Activated CD4-positive, alpha-beta T cell treated with anti-CD3 and anti-CD28 coated beads for 48 hours (primary cell): ENCODE measurements at places on chromosomes 5 and 9.

DNA sequence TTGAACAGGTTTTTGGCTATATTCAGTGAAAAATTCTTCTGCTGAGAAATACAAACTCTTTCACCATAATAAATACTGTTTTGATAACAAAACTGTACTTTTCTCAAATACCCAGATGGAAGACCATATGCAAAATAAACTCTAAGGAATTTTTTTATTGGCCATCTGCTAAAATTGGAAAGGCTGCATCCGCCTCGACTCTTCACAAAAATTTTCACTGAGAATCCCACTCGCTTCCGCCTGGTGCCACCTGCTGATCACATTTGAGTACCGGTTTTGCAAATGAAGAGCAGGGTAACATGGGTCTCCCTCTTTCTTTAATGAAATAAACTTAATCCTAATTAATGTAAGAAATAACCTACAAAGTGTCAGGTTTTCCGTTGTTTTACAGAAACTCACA is 76.4 kb downstream of the TTLL11 start:
- no peak for DNase-seq

DNA sequence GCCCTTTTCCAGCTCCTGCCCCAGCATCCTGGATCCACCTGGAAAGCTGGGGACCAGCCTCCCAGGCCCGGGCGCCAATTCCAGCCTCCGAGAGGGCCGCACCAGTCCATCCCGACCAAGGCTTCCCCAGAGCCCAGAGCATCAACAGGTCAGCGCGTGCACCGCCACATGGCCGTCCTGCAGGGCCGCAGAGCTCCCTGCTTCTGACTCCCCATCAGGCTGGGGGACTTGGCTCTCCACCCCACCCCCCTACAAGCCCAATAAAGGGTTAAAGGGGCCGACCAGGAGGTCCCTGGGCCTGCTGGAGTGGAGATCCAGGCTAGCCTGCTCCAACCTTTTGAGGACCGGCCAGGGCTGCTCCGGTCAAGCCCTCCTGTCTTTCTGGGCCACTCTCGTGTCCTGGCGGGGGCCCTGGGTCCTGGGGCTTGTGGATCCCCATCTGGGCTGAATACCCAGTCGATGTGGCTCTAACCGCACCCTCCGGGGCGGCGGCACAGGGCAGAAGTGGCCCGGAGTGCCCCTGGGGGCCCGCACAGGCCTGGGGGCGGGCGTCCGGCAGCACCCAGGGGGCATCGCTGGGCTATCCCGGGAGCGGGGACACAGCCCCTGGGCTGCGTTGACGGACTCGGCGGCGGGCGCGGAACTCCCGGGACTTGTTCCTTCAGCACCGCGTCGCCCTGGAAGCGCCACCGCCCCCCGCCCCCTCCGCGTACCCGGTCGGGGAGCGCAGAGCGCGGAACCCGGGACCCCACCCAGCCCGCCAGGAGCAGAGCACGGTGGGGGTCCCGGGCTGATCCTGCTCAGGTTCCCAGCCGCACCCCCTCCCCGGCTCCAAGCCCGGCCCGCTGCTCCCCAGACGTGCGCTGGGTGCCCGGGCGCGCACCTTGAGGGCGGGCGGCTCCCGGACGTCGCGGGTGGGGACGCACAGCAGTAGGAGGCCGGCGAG is 590 bp downstream of the ENTPD2 start:
- DNase-seq, result no peak

- no peak for DNase-seq
Observed at GRCh38 chr5:170739446-170739845, 44.1 kb upstream of the GABRP start.

GRCh38 chr5:38806775-38807258 is 39.0 kb upstream of the OSMR start:
- peak; percentile 50 for DNase-seq

DNA sequence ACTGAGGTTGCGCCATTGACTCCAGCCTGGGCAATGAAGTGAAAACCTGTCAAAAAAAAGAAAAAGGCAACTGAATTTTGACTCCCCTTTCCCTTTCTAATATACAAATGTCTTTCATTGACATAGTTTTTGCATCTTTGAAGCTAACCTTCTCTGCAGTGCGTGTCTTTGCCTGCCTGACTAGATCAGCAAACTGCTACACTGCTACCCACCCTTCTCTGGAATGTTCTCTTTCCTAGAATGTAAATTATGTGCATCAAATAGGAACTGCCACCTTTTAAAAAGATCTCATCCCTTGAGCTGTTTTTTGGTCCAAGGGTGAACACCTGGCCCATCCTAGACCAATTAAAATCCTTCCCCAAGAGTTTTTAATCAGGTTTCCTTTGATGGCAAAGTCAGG is 127.6 kb downstream of the SLC28A3 start:
- no peak for DNase-seq

DNA sequence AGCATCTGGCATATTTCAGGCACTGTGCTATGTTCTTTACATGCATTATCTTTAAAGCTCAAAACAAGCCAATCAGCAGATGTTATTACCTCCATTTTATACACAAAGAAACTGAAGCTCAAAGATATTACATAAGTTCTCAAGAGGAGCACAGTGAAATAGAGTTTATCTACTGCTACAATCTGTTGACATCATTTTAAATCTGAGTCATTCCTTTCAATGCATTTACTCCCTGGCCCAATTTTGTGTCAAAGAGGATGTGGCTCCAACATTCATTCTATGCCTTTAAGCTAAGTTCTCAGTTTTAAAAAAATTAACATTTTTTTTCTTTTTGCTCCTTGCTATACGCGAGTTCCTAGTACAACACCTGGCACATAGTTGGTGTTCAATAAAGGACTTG is 486.3 kb upstream of the ZNF462 start:
- DNase-seq, result no peak

- no peak for DNase-seq
Observed at GRCh38 chr5:1415626-1416360, 29.4 kb downstream of the SLC6A3 start.

DNA sequence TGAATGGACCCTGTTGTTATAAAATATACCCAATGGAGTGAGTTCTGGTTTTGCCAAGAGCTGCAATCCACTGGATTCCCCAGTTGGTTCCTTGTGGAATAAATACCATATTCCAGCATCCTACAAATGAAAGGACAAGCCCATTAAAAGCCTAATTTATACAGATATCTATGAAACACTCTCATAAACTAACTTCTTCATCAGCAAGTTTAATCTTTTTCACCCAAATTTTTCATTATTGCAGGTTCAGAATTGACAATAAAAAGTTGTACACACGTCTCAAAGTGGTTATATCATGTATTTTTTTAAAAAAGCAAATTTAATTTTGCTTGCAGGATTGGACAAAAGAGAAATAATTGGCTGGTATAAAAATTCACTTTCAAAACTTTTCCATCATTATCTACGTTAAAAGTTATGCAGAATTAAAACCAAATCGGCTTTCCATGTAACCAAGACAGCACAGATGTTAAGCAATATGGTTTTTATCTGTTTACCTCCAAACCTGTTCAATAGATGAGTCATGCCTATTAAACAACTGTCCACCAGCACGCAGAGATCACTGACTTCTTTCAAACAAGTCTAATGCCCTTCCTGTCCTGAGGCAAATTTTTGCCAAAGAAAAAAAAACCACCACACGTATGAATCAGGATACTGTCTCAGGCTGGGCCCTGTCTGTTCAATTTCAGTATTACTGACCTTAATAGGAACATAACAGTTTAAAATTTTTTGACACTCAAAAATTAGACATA is 42.5 kb downstream of the CEMIP2 start:
- DNase-seq, result no peak

DNA sequence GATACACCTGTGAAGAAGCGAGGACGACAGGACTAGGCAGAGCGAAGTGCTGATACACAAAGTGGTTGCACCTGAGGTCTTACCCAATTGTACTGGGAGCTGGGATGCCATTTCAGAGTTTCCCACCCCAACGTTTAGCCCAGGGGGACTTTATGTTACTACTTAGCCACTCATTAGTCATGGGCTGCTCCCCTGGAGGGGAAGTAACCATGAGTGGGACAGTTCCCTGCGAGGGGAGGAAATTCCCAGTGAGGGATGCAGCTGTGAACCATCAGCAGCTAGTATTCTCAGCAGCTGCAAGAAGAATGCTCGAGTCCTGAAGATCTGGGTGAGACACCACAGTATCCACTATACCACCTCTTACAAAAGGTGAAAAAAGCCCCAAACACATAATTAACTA is 93.7 kb upstream of the ACTBL2 start:
- no peak for DNase-seq

DNA sequence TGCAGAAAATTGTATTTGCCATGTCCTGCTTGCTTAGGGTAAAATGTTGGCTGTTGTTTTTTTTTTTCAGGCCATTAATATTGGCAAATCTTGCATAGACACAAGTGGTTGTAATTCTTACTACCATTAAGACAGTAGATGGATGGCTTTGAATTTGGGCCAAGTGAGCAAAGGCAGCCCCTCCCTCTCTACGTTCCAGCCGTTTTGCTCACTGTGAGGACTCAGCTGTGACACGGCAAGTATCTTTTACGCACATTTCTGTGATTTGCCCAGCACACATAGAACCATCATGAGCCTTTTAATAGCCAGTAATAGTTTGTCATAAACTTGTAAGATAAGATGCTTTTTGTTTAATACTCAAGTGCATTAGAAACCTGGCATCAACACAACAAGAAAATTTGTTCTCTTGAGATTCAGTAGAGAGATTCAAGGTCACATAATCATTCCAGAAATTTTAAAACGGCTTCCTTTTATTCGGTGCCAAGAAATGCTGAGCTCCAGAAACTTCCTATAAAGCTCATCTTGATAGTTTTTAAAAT is 205.2 kb upstream of the ADCY2 start:
- no peak for DNase-seq

- DNase-seq, result no peak
Observed at GRCh38 chr5:116695681-116696080, 121.1 kb upstream of the SEMA6A start.

GRCh38 chr9:73116031-73116430 is 35.6 kb upstream of the ANXA1 start:
- no peak for DNase-seq

DNA sequence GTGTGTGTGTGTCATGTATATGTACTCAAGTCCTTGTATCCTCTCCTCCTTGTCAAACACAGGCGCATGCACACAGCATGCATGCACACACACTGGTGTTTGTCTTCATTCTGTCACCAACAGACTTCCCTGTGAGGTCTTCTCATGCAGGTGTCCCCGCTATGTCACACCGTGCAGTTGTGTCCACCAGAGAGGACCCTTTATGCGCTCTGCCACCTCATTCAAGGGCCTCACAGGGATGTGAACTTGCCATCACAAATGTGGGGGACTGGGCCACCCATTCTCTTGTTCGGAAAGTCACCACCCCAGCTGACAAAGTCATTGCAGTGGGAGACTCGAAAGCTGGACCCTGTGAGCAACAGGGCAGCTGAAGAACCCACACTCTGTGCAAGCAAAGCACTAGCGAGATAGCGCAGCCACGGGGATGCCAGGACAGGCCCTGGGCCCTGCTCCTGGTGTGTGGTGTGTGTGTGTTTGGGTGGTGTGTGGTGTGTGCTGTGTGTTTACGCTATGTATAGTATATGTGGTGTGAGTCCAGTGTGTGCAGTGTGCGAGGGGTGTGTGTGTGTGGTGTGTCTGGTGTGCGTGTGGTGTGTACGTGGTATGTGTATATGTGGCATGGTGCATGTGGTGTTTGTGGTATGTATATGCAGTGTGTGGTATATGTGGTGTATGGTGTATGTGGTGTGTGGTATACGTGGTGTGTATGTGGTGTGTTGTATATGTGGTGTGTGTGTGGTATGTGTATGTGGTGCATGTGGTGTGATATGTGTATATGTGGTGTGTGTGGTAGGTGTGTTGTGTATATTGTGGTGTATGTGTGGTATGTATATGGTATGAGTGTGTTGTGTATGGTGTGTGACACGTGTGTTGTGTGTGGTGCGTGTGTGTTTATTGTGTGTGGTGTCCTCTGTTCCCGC is 30.9 kb upstream of the NXNL2 start:
- DNase-seq, result no peak

GRCh38 chr9:88017096-88017495 is 42.8 kb upstream of the CDK20 start:
- DNase-seq, result no peak

- no peak for DNase-seq
Observed at GRCh38 chr5:2223303-2223702, 340.6 kb upstream of the IRX4 start.

DNA sequence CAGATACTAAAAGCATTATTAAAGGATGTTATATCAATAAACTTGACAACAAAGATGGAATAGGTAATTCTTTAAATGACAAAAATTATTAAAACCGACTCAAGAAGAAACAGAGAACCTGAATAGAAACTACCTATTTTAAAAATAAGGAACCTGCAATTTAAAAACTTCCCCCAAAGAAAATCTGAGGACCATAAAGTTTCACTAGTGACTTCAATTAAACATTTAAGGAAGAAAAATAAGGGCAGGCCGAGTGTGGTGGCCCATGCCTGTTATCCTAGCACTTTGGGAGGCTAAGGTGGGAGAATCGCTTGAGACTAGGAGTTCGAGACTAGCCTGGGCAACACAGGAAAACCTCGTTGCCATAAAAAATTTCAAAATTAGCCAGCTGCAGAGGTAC is 99.6 kb downstream of the FANCC start:
- no peak for DNase-seq

DNA sequence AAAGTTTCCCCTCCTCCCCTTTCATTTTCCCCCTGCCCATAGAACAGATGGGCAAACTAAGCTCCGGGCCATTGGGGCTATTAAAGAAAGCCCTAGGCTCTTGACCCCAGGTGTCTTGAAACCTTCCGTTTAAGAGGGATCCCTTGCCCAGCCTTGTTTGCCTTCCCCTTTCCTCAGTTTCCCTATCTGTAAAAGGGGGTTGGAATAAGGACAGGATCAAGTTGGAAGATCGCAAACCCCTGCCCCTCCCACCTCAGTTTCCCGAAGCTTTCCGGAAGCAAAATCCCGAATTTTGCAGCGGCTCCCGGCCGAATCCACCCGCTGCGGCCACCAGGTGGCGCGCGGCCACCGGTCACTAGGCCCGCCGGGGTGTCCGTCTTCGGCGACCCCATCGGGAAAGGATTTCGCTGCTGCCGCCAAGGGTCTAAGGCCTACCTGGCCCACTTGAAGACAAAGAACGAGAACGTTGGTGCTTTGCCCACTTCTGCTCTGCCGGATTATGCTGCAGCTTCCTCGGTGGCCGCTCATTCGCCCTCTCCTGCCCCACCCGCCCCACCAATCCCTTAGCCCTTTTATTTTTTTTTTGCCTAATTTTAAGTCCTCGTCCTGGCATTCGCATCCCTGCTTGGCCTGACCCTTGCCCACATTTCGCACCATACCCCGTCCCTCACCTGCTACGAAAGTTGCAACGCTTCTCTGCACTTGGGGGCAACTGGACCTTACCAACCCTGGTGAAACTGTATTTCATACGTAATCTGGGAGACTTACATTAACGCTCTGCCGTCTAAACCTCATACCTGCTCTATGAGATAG is 962 bp upstream of the NR6A1 start:
- peak; percentile 44 for DNase-seq

DNA sequence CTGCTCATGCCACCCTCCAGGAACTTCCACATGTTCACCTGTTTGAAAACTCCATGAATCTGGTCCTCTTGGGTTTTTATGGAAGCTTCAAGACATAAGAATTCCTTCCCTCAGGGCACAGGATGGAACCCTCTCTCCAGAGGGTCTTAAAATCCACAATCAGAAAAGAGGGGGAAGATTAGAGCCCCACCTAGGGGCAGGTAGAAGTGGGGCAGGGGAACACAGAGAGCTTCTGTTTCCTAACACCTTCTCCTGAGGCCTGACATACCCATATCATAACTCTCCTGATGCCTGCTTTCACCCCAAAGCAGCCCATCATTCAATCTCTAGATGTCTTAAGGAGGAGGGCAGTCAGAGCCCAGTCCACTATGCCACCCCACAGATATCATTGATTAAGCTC is 1087.7 kb upstream of the ARRDC3 start:
- DNase-seq, result no peak

- DNase-seq, result peak; percentile 17
Observed at GRCh38 chr9:93908591-93909241, 46.4 kb downstream of the BARX1 start.
